Esophagus (tissue), 2 donors: ENCODE measurements at places on chromosomes 7 and 10. TPM values are rescaled to one million over a fixed set of nuclear protein-coding genes. Genes with fewer than 3 reads are reported as not detected.

EEPD1 gene
- 5.5 TPM for polyA plus RNA-seq

METTL27 gene
- 0.45 TPM for polyA plus RNA-seq

GNGT1 gene
- polyA plus RNA-seq = not detected

AGMO gene
- 0.02 TPM for polyA plus RNA-seq

INA gene
- 0.53 TPM for polyA plus RNA-seq

MLXIPL gene
- polyA plus RNA-seq = 4.5 TPM

PRSS1 gene
- 0.59 TPM for polyA plus RNA-seq

PTER gene
- polyA plus RNA-seq = 4.0 TPM
